Lower lobe of right lung (tissue), 2 donors: ENCODE measurements at places on chromosomes 11 and 22.

DNA sequence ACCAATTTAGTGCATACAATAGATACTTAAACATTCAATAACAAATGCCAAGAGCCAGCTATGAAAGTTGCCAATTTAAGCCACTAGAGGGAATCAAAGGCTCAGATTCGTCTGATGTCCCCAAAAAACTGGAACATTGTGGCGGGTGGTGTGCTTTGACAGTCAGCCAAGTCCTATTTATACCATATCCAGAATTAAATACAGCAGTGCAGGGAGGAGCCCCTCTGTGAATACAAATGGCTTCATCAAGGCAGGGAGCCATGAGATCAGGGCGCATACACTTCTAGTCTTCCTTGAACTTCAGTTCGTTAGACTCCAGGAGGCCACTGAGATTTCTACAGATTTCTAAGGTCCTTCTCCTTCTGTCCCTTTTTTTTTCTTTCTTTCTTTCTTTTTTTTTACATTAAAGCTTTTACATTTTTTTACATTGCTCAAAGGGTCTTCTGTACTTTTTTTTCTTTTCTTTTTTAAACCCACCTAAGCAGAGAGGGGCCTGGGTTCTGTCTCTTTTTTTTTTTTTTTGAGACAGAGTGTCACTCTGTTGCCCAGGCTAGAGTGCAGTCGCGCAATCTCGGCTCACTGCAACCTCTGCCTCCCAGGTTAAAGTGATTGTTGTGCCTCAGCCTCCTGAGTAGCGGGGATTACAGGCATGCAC lies 41.5 kb upstream of the HSPA8 start:
- DNase-seq: no peak

DNA sequence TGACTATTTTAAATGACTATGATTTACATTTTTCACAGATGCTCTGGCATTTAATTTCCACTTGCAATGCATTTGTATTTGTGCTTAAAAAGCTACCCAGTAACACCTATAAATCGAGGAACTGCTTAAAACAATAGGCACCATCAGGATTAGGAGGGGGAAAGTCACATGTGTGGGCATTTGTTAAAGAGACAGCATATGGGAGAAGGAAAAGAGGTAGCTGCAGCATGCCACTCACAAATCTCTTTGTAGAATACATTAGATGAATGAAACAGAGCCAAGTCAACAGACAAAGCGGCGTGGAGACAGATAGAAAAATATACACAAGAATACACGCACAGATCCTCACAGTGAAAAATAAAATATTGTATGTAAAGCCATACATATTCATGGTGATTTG lies 228.0 kb downstream of the CADM1 start:
- DNase-seq: no peak

- DNase-seq: no peak
Observed at GRCh38 chr22:44424867-44425693, 73.0 kb downstream of the RTL6 start.

GRCh38 chr11:87832211-87832610 lies 343.0 kb downstream of the RAB38 start:
- DNase-seq: no peak

DNA sequence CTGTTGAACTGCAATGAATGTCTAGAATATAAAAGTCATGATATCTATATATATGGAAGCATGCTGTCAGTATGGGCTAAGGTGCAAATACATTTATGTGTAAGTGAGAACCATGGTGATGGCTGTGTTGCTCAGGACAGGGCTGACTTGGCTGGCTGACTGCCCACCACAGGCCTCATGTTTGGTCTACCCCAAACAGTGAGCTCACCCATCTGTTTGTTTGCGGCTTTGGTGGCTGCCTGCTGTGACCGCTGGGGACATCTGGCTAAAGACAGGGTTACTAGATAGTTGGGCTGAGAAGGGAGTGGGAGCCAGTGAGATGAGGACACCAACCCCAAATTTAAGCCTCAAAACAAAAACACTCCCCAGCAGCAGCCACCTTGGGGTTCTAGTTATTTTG lies 6.3 kb downstream of the CD44 start:
- no peak for DNase-seq

DNA sequence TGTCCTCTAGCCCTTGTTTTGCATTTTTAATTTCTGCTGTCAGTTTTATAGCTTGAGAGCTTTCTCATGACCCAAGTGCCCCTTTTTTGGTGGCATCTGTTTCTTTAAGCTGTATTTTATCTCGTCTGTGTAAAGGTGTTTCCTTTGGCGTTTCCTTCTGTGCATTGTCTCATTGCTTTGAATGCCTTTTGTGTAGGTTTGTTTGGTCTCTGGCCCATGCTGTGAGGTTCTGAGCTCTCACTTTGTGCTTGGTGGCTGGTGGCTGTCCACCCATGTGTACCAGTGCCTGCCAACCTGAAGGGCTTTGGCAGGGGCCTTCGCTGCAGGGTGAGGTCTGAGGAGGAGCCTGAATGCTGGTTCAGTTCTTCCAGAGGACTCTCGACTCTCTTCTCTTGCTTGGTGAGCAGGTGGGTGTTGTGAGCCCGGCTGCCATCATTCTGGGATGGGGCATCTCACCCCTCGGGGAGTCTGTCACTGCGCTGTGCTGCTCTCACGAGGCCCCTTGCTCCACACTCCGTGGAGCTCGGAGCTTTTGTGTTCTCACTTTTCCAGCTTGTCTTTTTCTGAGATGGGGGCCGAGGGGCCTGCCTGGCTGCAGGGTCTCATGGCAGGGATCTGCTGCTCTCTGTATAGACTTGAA lies 14.9 kb downstream of the AP2A2 start:
- DNase-seq: no peak

DNA sequence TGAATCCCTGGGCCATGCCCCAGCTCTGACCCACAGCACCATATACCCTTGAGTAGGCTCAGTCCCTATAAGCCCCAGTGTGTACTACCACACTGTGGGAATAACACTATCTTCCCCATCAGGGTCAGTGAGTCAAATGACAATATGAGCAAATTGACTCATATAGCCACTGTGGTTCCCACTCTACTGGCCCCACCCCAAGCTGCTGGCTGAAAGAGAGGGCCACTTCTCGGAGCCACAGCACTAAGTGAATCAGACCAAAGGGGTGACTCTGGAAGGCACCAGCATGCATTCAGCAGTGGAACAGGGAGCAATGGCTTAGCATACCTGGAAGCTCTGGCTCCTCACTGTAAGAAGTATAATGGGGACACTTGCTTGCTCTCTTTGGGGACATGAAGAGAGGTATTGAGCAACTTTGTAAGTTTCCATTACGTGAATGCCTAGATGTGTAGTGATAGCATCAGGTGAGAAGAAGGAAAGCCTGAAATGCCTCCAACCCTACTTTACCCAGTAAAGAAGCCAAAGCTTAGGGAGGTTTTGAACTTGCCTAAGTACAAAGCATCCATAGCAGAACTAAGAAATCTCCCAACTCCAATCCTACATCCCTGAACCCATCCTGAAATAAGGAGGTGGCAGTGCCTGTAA lies 13.5 kb downstream of the CD59 start:
- DNase-seq: no peak

DNA sequence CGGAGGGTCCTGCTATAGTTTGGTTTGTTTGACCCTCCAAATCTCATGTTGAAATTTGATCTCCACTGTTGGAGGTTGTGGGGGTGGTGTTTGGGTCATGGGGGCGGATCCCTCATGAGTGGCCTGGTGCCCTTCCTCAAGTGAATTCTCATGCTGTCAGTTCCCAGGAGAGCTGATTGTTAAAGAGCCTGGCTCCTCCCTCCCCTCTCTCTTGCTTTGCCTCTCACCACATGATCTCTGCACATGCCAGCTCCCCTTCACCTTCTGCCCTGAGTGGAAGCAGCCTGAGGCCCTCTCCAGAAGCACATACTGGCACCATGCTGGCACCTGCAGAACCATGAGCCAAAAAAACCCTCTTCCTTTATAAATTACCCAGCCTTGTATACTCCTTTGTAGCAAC lies 7.1 kb downstream of the TSPAN18 start:
- no peak for DNase-seq

GRCh38 chr11:111531687-111532364 lies 8.7 kb upstream of the LAYN start:
- no peak for DNase-seq

- no peak for DNase-seq
Observed at GRCh38 chr11:619628-620050, 3.9 kb upstream of the IRF7 start.

GRCh38 chr22:46542011-46542985 lies 4.9 kb upstream of the CELSR1 start:
- DNase-seq: peak; percentile 84
